CMK (cell line): ENCODE measurements at places on chromosomes 1 and 21.

- DNase-seq = no peak
Measured at GRCh38 chr1:160864173-160864572, 1.5 kb upstream of the CD244 start.

DNA sequence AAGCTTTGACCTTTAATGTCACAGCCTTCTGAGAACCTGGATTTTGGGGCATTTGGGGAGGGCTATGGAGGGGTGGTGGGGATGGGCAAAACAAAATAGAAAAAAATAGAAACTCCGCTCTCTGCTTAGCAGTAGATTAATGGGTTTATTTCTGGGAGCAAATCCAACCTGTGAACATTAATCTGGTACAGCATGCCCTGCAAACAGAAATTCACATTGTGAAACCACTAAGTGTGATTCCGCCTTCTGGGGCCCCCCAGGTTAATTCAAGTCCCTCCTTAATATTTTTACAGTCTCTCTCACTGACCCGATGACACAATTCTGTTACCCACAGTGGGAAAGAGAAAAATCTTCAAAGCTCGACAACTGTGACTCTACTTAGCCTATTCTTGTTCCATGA lies 76.4 kb downstream of the TIAM1 start:
- no peak for DNase-seq

DNA sequence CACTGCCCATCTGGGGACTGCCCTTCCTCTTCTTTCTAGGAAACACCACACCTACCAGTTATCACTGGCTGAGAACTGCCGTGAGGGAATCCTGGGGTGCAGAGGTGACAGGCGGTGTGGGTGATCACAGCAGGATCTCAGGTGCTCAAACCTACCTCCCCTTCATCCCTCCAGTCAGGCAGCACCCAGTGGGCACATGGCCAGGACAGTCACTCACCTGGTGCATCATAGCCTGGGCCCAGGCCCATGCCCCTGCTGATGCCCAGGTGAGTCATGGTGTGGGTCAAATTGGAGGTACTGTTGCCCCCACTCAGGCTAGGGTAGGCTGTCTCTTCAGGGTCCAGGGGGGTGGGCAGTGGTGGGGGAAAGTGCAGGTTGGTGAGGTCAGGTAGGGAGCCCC lies 5.3 kb upstream of the DENND4B start:
- no peak for DNase-seq

DNA sequence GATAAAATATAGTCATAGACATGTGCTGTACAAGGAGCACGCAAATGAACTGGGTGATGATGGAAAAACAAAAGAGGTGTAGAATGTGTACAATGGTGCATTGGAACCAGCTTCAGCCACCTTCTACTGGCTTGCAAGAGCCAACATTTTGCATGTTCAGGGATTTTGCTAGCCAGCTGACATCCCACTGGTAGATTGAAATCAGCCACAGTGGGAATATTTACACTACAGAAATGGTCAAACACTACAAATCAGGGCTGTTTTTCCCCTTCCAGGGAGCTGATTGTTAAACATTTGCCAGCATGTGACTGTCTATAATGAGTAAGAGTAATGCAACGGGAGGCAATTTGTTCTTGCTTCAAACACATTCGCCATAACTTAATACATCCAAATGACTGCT lies 23.2 kb downstream of the PMVK start:
- no peak for DNase-seq

GRCh38 chr1:242002072-242002471 lies 3.2 kb upstream of the MAP1LC3C start:
- DNase-seq = no peak

GRCh38 chr1:29541631-29542030 lies 305.3 kb downstream of the PTPRU start:
- DNase-seq = no peak

DNA sequence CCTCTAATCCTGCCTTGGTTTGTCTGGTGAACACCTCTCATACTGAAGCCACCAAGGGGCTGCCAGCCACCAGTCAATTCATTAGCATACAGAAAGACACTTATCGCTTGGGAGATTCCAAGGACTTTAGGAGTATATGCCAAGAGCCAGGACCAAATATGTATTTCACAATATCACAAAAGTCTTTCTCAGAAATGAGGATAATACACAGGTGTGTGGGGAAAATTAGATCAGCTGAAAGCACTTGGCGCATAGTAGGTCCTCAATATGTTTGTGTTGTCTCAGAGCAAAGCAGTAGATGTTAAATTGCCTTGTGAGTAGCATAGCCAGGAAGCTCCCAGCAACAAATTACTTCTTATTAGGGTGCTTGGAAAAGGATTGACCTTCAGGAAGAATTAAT lies 34.1 kb downstream of the KIRREL1 start:
- no peak for DNase-seq

DNA sequence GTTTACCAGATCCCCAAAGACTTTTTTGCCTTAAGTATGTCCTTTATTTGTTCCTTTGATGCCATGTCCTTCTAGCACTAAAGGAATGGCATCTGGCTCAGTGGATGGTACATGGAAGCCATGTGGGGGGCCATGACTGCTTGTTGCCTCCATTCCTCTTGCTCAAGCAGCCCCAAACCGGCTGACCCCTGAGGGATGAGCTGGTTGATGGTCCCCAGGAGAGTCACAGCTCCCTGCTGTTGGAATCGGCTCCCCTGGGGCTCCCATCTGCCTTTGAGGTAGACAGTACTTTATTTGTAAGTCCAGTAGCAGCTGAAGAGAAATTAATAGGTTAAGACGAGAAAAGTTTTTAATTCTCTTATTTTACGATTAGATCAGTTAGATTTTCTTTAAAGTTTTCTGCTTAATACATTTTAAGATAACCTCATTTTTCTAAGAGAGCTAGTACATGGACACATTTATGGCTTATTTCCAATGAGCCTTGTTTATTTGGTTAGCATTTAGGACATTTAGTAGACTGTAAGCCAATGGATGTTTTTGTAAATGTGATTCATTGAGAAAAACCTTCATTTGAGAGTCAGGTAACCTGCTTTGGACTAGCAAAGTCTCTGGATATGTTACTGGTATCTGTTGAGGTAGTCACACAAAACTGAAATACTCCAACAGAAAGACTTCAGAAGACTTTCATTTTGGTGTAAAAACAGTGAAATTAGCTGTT lies 88.2 kb downstream of the CAMTA1 start:
- no peak for DNase-seq
